ENCODE measurements at places on chromosomes 1 and 21.

- no peak for DNase-seq
These were observed 15.9 kb upstream of the EPB41 start for GRCh38 chr1:28898405-28898881.

DNA sequence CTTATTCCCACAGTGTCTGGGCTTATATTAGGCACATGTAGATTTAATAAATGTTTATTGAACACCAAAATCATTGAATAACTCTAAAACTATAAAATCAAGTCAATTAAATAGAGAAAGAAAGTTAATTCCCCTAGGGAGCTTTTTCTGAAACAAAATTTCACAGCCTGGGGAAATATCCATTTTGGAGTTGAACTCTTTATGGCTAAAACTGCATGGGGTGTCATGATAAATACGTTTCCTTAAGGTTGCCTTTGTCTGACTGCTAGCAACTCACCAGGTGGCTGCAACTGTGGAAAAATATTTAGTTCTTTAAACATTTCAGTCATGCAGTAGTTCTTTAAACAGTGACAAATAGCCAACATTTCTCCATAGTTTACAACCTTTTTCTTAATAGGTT lies 496.1 kb downstream of the LRRIQ3 start:
- DNase-seq: no peak

DNA sequence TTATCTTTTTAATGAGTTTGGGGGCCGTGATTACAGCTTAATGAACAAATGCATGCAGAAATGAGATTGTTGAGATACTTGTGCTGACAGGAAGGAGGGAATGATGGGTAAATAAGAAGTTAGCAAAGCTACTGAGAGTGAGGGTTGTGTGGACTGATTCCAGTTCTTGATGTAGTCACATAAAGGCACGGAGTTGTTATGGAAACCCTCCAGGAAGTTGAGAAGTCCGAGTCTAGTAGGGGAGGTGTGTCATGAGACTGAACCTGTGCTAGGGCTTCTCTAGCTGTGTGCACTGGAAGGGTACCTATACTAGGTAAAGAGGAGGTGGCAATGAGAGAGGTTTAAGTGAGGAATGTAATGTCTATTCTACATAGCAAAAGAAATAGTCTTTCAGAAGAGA lies 475.7 kb downstream of the USP25 start:
- DNase-seq: no peak

GRCh38 chr1:117060441-117061317 lies 553 bp downstream of the TTF2 start:
- DNase-seq: no peak

GRCh38 chr1:224696891-224697765 lies 81.0 kb downstream of the CNIH3 start:
- DNase-seq: no peak

- no peak for DNase-seq
These were observed 14.4 kb downstream of the HS2ST1 start for GRCh38 chr1:86928819-86929218.

- DNase-seq: no peak
These were observed 2.5 kb downstream of the INKA2 start for GRCh38 chr1:111736548-111737215.

GRCh38 chr1:160741092-160741501 lies 2.0 kb downstream of the SLAMF7 start:
- no peak for DNase-seq

GRCh38 chr21:32112195-32112594 lies 166.7 kb downstream of the MIS18A start:
- no peak for DNase-seq

All from stimulated activated CD4-positive, alpha-beta T cell treated with anti-CD3 and anti-CD28 coated beads, Interleukin-2, amount 100 ng/mL, for 48 hours (primary cell).